ENCODE measurements at places on chromosomes 1 and 21.

GRCh38 chr1:231487910-231488309 lies 40.6 kb upstream of the TSNAX start:
- no peak for DNase-seq

GRCh38 chr1:66932291-66932690 lies 7.5 kb downstream of the MIER1 start:
- no peak for DNase-seq

- no peak for DNase-seq
These were observed 246.0 kb downstream of the TRABD2B start for GRCh38 chr1:47751193-47751592.

- DNase-seq: peak; percentile 44
These were observed 2.1 kb downstream of the TTC22 start for GRCh38 chr1:54798769-54799641.

- DNase-seq: no peak
These were observed 11.2 kb upstream of the PLPP3 start for GRCh38 chr1:56590520-56591011.

- DNase-seq: no peak
These were observed 67.0 kb downstream of the KIAA0319L start for GRCh38 chr1:35490250-35490649.

- DNase-seq: no peak
These were observed 88.9 kb upstream of the WLS start for GRCh38 chr1:68321084-68321685.

- DNase-seq: no peak
These were observed 31.1 kb upstream of the MACF1 start for GRCh38 chr1:39173119-39173994.

DNA sequence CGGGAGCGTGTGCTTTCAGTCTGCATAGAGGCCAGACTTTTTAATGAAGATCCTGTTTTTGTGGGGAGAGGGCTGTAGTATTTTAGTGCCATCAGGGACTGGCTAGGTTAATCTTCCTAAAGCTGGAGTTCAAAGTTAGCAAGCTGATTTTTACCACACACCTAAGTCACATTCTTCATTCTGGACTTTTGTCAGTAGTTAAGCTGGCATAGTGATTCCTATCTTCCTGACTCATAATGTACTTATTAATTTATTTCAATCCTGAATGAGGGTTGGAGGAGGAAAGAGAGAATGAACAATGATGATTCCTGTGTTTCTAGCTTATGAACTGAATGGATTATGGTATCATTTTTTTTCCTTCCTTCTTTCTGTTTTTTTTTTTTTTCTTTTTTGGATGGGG lies 24.9 kb upstream of the ZNF644 start:
- DNase-seq: no peak

GRCh38 chr1:55040933-55041494 lies 1.7 kb downstream of the PCSK9 start:
- no peak for DNase-seq

DNA sequence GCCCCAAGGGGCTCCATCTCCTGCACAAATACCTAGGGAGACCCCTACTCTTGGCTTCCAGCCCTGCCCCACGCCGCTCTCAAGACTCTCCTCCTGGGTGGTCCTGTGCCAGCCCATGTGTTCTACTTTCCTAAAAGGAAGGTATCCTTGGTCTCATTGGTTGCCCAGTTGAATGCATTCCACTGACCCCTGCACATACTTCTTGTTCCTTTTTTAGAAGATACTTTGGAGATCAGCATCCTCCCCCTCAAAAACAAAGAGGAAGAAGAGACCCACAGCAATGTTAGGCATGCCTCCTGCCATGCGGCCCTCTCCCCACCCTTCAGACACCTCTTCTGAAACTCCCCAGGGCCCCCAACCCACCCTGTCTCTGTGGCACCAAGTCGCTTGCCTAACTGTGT lies 4.1 kb downstream of the SLAMF9 start:
- DNase-seq: no peak

GRCh38 chr1:86394416-86394815 lies 1.7 kb downstream of the ODF2L start:
- no peak for DNase-seq

DNA sequence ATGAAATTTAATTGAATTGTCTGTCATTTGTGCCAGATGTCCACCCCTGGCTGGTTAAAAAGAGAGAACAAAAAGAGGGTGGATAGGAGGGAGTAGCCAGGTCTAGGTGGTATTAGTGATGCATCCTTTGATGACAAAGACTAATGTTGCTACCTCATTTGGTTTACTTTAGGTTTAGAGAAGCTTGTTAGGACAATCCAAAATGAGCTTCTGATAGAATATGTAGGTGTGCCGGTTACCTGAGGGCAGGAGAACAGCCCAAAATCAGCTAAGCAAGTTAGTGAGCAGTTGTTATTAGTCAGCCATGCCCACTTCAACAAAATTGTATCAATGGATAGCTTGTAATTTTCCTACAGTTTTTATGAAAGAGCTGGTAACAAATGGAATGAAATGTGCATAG lies 61.4 kb upstream of the PTGS2 start:
- no peak for DNase-seq

GRCh38 chr1:203448521-203449061 lies 27.0 kb upstream of the PRELP start:
- no peak for DNase-seq

DNA sequence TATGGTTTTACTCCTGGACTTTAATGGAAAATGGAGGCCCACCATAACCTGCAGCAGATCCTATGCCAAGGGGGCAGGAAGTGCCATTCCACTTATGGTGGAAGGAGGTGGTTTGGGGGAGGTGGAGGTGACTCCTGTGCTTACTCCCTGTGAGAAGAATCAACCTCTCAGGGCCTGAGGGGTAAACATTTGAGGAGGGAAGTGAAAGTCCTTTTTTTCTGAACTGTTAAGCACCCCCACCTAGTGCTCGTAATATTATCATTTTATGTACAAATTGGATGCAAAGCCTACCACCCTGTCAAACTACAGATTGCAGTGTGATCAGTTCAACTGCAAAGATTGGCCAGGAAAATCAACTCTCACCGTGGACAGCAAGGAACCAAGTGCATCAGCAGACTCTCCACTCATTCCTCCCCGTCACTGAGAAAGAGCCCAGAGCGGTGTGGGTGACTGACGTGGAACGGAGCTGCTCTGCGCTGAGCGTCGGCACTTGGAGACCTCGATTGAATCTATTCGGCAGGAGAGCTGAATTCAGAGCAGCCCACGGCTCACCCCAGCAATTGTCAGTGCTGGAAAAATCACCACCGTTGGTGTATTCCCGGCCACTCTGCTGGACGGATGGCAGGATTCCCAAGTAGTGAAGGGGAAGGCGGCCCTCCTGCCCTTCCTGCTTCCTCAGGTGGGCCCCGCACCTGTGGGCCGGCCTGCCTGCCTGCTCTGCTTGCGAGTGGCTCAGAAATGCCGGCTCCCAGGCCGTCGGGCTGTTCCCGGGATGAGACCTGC lies 46.8 kb upstream of the COX20 start:
- no peak for DNase-seq

DNA sequence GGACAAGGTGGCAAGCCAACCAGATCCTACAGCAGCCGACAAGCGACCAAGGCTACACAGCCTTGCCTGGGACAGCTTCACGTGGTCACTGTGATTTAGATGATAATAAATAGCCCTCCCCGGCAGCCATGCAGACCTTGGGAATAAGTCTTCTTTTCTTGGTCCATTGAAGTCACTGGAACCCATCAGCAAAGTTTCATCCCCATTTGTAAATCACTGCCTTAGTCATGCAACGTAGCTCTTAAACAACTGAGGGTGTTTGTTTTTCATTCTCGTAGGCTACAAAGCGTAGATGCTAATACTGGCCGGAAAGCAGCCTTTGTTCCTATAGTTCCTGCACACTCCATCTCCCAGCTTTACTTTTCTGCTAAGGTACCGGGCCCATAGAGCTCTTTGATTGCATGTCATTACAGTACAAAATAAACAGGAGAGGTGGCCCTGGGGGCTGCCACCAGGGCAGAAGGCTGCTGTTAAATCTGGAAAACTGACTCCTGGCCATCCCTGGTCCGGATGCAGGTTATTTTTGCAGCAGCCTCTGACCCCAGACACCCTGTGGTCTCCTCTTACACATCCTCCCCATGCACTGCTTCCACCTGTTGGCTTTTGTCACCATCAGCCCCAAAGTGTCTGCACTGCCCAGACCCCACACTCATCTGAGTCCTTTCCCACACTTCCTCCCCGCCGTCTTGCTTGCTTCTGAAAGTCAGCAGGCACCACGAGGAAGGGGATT lies 105.5 kb downstream of the TOMM20 start:
- DNase-seq: no peak

DNA sequence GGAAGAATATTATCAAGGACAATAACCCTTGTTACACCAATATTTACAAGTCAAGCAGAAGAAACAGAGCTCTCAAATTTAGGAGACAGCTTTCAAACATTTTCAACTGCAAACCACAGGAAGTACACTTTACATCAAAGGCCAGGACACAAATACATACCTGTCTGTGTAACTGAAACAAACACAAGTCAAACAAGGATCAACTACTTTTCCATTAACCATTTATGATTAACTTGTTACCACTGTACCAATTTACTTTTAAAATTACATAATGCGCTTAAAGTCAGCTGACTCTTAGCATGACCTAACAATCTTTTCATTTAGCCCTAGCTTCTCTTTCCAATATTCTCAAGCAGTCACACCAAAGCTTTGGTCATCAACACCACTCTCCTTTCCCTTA lies 43.5 kb downstream of the TRIM33 start:
- DNase-seq: no peak

GRCh38 chr1:31859719-31860118 lies 43.9 kb upstream of the SPOCD1 start:
- no peak for DNase-seq

DNA sequence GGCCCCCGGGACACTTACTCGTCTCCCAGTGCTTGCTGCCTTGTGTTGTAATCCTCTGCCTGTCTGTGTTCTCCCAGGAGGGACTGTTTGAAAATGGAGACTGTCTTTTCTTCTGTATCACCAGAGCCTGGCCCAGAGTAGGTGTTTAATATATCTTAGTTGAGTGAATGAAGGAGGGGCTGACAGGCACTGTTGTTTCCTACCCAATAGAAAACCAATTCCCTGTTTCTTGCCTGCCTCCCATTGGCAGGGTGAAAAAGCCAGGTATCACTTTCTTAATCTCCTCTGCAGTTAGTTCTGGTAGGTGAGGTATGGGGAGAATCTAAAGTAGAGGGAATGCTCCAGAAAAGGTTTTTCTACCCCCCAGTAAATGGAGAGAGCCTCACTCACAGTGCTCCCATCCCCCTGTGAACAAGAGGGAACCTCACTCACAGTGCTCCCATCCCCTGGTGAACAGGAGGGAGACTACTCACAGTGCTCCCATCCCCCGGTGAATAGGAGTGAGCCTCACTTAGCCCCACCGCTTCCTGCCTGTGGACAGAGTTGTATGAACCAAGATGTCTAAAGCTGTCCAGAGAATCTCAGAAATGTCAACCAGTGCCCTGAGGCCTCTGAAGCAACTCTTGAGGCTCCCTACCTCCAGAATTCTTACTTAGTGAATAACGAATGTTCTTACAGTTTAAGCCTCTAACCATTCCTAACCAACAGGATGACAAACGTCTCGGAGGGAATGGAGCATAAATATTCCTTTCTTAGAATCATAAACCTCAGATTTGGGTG lies at the start of gene GJA5:
Gene GJA5, minus strand, starts transcription at position 122 of the 780 bp plus-strand sequence. CDS start 1,364 bp downstream, outside the sequence.
- DNase-seq: no peak

GRCh38 chr1:241638909-241639622 lies 1.1 kb downstream of the CHML start:
- DNase-seq: no peak

GRCh38 chr1:161480381-161481035 lies 24.7 kb upstream of the FCGR2A start:
- DNase-seq: no peak

DNA sequence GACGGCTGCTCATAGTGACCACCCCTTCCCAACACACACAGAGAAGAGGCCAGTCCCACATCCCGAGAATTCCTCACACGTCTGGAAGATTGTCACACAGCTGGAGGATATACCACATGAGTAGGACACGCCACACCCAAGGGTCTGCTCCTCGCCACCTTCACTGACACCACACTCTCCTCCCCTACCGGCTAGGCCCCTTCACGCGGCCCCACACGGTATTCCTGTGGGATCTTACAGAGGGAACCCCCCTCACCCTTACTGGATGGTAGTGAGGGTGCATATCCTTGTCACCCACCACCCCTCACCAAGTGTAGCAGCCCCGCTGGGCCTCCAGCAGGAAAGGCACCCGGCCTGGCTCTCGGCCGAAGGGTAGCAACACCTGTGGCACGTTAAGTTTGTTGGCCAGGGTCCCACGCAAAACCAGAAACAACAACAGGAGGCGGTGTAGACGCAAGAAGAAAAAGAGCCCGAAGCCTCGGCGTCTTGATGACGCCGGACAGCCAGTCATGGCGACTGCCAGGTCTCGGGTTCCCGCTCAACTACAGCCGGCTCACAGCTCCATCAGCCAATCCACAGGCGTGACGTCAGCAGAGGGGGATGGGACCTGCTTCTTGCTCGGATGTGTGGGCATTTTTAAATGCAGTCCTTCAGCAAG lies at the start of gene NUP210L:
Gene NUP210L, minus strand, starts transcription at position 540 of the 658 bp plus-strand sequence.
- DNase-seq: no peak

DNA sequence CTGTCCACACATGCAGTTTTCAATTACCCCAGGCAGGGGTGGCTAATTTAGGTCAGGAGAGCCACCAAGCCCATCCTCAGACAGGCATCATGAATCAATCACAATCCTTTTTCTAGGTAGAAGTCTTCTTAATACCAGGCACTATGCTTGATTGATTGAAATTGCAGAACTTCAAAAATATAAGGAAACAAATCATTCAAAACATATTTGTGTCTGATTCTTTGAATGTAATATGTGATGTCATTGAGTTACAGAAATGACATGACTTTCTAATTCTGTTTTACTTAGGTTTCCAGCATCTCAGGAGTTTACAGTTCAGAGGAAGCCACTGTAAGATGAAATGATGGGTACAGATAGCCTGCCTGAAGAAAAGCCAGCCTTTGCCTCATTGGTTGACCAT lies 26.7 kb downstream of the RXRG start:
- no peak for DNase-seq

DNA sequence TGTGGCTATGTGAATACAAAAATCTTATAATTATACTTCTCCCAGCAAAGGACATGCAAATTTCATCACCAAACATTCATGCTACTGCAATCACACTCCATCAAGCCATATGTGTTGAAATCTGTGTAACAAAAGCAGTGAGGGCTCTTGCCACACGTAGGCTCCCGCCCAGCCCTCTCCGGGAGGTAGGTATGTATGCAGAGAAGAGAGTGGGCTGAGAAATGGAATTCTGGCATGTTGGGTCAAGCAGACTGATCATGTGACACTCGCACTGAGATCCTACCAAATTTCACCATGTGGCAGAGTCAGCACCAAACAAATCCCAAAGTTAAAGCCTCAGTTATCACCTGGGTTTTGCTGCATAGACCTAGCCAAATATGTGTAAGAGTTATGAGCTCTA lies 49.7 kb downstream of the APP start:
- no peak for DNase-seq

DNA sequence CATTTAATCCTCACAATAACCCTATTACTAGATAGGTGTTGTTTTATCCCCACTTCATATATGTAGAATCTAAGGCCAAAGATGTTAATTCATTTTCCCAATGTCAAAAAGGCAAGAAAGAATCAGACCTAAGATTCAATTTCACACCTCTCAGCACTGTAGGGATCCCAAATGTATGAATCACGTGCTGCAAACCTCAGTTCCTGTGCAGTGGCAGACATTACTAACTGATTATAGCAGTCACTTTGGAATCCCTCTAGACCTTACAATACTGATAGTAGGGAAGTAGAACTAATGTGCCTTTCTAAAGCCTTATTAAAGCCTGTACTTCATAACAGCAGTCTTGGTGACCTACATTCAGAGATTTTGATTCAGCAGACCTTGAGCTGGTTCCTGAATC lies 2.3 kb downstream of the C1orf87 start:
- no peak for DNase-seq

- DNase-seq: no peak
These were observed 20.4 kb downstream of the MYSM1 start for GRCh38 chr1:58679463-58679862.

All from stimulated activated CD8-positive, alpha-beta memory T cell treated with anti-CD3 and anti-CD28 coated beads, Interleukin-15, amount 100 ng/mL, for 48 hours (primary cell).